ENCODE measurements at places on chromosomes 13 and 19. TPM values are rescaled to one million over a fixed set of nuclear protein-coding genes. Genes with fewer than 3 reads are reported as not detected.

GRCh38 chr13:39602277-39602613, 748 bp downstream of the LHFPL6 start:
- no peak for DNase-seq

- DNase-seq: peak; percentile 79
Measured at GRCh38 chr19:42284591-42285341, 15.7 kb downstream of the CIC start.

DNA sequence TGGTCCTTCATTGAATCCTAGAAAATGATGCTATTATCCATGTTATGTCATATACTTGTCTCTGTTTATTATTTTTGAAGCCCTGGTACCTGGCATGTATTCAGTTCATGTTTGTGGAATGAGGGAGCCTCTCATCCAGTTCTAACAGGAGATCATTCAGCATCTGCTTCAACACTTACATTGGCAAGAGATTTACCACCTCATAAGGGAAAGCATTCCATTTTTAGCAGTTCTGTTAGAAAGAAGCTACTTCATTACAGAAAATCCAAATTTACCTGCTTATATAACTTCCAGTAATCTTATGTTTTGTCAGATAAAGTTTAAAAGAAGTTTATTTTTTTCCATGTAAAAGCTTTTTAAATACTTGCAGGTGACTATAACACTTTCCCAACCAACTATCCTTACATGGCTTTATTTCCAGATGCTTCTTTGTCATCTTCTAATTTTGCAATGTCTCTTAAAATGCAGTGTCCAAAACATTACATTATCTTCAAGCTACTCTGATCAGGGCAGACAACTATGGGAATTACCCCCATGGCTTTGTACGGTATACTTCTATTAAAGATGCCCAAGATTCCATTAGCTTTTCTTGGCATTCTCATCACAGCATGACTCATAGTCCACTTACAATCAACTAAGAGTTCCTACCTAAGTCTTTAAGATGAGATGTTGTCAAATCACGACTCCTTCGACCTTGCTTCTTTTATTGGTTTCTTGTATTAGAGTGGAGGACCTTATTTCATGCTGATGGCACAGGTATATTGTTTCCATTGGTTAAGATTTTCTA, 262.1 kb downstream of the PCDH9 start:
- no peak for DNase-seq

DNA sequence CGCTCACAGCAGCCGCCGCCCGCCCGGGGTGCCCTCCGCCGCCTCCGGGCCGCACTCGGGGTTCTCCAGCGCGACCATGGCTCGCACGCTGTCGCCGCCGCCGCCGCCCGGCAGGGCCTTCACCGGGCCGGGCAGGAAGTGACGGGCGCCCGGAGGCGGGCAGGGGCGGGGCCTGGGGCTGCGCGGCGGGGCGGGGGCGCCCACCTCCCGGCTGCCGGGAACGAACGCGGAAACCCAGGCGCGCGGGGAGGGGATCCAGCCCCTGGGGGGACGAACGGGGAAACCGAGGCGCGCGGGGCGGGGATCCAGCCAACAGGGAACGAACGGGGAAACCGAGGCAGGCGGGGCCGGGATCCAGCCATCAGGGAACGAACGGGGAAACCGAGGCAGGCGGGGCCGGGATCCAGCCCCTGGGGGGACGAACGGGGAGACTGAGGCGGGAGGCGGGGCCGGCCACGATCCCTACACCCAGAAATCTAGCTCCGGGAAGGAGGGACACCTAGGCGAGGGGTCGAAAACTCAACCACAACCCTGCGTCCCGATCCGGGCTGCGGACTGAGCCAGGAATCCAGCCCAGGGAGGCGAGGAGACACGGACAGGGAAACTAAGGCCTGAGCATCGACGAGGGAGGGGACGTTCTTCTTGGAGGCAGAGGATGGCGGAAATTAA, at the start of gene R3HDM4:
Gene R3HDM4, minus strand, starts transcription at position 140 of the 669 bp plus-strand sequence. Its CDS starts 62 bp downstream, at position 78.
- peak; percentile 90 for DNase-seq

DNA sequence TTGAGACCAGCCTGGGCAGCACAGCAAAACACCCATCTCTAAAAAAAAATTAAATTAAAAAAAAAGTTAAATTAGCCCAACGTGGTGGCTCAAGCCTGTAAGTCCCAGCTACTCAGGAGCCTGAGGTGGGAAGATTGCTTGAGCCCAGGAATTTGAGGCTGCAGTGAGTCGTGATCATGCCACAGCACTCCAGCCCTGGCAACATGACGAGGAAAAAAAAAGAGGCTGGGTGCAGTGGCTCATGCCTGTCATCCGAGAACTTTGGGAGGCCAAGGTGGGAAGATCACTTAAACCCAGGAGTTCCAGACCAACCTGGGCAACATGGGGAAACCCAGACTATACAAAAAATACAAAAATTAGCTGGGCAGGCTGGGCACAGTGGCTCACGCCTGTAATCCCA, 2.2 kb upstream of the TMEM161A start:
- DNase-seq: no peak

The EMP3 gene
- total RNA-seq: 77.1 TPM

The ATP4B gene
- not detected for total RNA-seq

The CACNA1A gene
- total RNA-seq: 0.14 TPM

All from sigmoid colon (tissue), 7 donors.